OCI-M1 (cell line): ENCODE measurements at places on chromosomes 1 and 21.

GRCh38 chr1:28056129-28056925 is 32.1 kb downstream of the EYA3 start:
- peak; percentile 80 for DNase-seq

GRCh38 chr1:119345398-119345797 is 23.2 kb upstream of the HAO2 start:
- no peak for DNase-seq

DNA sequence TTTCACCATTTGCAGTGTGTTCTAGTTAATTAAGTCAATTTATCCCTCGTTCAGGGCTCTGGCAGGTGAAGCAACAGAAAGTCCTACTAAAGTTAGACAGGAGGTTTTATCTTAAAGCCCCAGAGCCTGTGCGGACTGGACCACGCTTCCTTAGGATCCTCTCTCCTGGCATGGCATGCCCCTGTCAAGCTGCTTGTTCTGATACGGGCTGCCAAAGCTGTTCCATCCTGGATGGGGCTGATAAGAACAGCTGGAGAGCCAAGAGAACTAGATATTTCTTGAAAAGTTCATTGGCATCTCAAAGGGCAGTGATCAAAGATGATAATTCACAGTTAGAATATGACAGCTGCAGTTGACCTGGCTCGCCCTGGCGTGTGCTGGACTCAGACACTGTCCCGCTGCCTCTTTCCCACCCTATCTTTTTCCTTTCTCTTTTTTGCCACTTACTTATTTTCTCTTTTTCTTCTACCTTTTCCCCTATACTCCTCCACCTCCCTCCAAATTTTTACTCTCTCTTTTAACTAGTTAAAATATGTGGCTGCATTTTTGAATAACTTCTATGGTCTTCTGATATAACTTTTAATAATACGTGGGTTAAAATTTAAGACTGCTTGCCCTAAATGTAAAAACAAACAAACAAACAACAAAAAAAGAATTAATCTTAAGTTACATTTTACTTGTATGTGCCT is 96.7 kb downstream of the ABCA4 start:
- peak; percentile 50 for DNase-seq

DNA sequence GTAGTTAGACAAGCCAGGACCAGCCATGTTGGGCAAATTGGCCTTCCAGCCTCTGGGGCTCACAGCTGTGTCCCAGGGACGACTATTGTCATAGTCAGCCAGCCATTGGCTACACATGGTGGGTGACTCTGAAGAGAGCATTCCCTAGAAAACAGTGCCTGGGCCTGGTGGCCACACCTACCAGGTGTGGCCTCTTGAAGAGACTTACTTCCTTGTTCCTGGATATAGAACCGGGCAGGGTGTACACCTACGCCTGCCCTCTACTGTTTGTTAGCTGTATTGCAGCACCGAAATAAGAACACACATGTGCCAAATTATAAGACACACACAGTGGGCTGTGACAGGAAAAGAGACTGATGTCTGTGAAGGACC is 134.6 kb upstream of the ARHGEF16 start:
- DNase-seq = peak; percentile 83

GRCh38 chr1:200172311-200172710 is 144.8 kb downstream of the NR5A2 start:
- no peak for DNase-seq

- no peak for DNase-seq
These were observed 6.5 kb downstream of the RNF207 start for GRCh38 chr1:6212193-6212959.

- DNase-seq = no peak
These were observed 77.1 kb upstream of the TTC34 start for GRCh38 chr1:2878591-2878990.

DNA sequence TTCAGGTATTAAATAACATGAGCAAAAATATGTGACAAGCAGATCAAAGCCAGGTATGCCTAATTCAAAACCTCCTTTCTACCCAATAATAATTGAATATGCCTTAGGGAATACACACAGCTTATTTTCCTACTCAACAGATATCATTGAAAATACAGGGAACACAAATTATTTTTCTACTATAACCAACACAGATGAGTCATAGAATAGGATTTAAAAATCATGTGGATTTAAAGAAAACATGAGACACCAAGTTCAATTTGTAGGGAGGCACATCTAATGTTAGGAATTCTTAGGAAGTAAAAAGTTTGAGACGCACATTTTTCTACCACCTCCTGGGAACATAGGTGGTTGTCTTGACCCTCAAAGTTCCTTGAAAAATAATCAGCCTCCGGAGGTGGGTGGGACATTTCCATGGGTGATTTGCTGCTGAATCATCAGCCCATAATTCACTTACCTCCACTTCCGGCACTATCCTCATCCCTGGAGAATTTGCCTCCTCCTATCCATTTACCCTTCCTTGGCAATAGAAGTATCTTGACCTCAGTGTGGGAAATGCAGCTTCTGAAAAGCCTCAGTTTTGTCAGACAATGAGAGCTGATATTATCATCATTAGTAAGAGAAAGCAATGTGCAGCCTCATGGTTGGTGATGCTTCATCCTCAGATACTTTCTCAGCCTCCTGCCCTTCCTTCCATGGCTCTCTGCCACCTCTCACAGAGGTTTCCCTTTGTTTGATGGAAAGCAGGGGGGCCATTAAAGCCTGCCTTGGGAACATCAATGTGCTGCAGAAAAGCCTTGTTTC is 33.5 kb upstream of the RGS4 start:
- peak; percentile 23 for DNase-seq

DNA sequence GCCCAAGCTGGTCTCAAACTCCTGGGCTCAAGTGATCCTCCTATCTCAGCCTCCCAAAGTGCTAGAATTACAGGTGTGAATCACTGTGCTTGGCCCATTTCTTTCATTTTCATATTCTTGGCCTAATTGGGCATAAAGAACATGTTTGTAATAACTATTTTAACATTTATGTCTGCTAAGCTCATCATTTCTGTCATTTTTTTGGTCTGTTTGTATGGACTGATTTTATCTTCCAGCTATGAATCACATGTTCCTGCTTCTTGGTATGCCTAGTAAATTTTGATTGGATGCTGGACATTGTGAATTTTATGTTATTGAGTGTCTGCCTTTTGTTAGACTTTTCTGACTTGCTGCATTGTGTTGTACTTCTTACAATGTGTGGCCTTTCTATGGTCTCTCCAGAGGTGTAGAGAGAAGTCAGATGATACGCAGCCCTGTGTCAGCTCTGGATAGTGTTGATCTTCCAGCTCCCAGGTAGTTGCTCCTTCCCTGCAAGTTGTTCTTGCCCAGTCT is 39.0 kb upstream of the PPM1J start:
- DNase-seq = no peak

GRCh38 chr1:15760520-15761211 is 2.1 kb downstream of the FBLIM1 start:
- DNase-seq = no peak

DNA sequence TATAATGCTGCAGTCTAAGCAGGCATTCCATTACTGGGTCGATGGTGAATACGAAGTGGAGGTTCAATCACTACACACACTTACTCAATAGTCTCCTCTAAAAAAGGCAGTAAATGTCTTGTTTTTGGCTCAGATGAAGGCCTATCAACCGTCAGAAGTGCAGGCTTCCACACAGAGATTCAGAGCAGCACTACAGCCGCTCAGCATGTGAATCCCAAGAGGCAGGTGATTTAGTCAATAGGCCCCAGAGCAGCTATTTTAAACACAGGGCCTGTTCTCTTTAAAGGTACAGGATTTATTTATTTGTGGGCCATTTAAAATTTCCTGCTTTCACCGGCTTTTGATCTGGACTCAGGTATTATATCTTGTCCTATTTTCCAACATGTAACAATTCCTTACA is 293.7 kb downstream of the RGS7 start:
- no peak for DNase-seq

DNA sequence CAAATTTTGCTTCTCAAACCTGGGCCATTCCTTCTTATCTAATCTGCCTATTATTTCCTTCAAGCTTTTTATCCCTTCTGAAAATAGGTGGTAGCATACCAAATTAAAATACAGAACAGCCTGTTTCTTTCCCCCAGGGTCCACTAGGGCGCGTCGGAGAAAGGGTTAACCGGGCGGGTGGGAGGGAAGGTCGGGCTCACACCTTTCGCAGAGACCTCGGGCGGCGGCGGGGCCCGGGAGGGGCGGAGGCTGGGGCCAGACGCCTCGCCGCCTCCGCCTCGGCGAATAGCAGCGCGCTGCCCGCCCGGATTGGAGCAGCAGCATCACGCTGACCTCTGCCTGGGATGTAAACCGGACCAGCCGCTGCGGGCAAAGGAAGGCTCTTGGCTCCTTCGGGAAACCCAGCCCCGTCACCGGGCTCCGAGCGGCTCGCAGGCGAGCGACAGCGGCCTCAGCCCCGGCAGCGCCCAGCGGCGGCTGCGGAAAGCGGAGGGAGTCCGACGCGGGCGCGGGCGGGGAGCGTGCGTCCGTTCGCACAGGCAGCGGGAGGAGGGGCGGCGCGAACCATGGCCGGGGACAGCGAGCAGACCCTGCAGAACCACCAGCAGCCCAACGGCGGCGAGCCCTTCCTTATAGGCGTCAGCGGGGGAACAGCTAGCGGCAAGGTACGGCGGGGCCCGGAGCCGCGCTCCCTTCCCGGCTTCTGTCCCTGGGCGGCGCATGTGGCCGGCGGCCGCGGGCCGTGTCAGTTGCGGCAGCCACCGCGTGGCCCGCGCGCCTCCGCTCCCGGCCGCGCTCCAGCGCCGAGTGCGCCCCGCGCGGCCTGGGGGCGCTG is at the start of gene UCK2:
Gene UCK2 (plus strand): TSS at position 347 of the 835 bp plus-strand sequence. CDS start 220 bp downstream, at position 567.
- DNase-seq = peak; percentile 88

DNA sequence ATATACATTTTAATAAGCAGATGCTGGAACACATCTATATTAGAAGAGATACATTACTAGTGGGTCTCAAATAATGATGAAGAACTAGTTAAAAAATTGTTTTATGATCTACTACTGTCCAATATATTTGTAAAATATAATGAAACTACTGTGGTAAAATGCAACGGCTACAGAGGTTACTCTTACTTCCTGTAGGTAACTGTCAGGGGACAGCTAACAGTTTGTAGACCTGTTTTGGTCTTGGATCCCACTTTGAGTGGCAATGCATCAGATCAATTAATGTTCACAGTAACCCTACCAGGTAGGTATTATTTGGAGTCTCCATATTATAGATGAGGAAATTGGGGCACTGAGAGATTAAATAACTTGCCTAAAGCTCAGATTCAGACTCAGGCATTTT is 26.7 kb upstream of the MYSM1 start:
- no peak for DNase-seq

DNA sequence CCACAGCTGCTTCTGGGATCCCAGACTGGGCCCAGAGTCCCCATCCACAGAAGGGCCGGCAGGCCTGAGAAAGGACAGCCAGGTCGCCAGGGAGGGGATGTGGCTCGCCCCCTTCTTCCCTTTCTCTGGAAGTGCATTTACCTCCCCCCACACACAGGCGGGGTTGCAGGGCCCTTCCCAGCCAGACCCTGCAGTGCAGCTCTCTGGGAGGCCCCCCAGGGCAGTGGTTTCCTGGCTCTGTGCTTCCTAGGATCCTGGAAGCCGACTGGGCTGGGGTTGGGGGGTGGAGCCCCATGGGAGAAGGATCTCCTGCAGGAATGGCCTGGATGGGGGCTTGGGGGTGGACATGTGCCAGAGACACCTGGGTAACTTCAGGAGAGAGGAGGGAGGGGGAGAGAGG is 4.2 kb upstream of the COL6A1 start:
- DNase-seq = no peak

GRCh38 chr1:212161231-212161781 is 123.9 kb upstream of the PPP2R5A start:
- peak; percentile 77 for DNase-seq

GRCh38 chr1:92536980-92537884 is 50.5 kb upstream of the GFI1 start:
- DNase-seq = peak; percentile 82

GRCh38 chr1:88661951-88662699 is 21.9 kb upstream of the PKN2 start:
- DNase-seq = no peak

GRCh38 chr1:52627028-52627427 is 5.9 kb upstream of the SHISAL2A start:
- DNase-seq = no peak

GRCh38 chr1:74717626-74718025 is 15.2 kb downstream of the CRYZ start:
- no peak for DNase-seq

GRCh38 chr1:78146205-78146771 is 100.5 kb downstream of the GIPC2 start:
- peak; percentile 29 for DNase-seq

DNA sequence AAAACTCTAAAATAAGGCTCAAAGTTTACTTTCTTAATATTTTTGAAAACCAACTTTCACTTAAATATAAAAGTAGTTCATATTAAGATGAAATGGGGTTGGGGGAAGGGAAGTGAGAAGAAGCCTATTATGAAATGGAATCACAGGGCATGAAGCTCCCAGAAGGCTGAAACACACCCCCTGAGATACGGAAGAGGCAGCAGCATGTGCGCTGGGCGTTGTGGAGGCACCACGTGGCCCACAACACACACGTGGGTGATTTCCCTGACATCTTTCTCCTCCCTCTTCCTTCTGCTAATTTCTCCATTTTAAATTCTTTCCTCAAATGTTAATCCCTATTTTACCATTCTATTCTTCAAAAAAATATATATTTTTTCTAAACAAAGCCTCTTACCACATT is 35.6 kb upstream of the SEC16B start:
- no peak for DNase-seq

- DNase-seq = no peak
These were observed at the start of gene LCE1D for GRCh38 chr1:152796421-152796820. TSS of gene LCE1D (plus strand) at chr1:152796721. CDS start at chr1:152797795, 1,074 bp downstream.

DNA sequence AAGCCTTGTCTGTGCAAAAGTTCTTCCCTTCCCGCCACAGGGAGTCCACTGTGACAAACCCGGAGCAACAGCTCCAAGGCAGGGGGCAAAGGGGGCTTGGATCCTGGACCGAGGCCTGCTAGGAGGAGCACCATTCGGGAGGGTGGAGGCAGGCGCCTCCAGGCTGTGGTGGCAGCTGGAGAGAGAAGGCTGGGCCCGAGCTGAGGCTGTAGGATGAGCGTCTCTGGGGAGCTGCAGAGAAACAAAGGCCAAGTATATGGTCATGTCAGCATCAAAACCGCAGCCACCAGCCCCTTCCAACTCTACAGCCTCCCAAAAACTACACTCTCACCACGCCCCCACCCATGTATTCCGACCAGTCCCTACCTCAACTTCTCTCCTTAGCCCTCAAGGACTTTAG is 579 bp downstream of the SH3BP5L start:
- DNase-seq = no peak
